ENCODE measurements at places on chromosomes 5 and 9. TPM values are rescaled to one million over a fixed set of nuclear protein-coding genes. Genes with fewer than 3 reads are reported as not detected.

Gene RNF208
- total RNA-seq: not detected

Gene UBE2QL1
- not detected for total RNA-seq

Gene OBP2B
- total RNA-seq: not detected

Gene OR1Q1
- total RNA-seq: not detected

Gene C6
- total RNA-seq: not detected

Gene CRB2
- under 0.01 TPM for total RNA-seq

Gene SLC34A1
- total RNA-seq: not detected
